Fibroblast of skin of back (primary cell): ENCODE measurements at places on chromosomes 5 and 9.

GRCh38 chr9:121673576-121673975 is 22.1 kb downstream of the DAB2IP start:
- DNase-seq, result no peak

DNA sequence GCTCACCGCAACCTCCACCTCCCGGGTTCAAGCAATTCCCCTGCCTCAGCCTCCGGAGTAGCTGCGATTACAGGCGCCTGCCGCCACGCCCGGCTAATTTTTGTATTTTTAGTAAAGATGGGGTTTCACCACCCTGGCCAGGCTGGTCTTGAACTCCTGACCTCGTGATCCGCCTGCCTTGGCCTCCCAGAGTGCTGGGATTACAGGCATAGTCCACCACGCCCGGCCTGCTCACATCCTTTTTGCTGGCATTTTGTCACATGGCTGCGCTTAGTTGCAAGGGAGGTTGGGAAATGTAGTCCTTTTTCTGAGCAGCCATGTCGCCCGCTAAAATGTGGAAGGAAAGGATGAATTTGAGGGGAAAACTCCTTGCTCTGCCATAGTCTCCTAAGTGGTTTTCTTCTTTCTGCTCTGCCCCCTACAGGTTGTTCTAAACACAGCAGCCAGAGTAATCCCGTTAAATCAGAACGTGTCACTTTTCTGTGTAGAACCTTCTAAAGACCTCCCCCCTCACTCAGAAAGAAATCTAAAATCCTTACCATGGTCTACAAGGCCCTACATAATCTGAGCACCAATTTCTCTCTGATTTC is 57.8 kb upstream of the HSPA9 start:
- DNase-seq, result peak; percentile 84

GRCh38 chr9:37284636-37285035 is 137.9 kb upstream of the GRHPR start:
- peak; percentile 90 for DNase-seq

GRCh38 chr9:13898957-13899356 is 415.0 kb downstream of the NFIB start:
- no peak for DNase-seq

DNA sequence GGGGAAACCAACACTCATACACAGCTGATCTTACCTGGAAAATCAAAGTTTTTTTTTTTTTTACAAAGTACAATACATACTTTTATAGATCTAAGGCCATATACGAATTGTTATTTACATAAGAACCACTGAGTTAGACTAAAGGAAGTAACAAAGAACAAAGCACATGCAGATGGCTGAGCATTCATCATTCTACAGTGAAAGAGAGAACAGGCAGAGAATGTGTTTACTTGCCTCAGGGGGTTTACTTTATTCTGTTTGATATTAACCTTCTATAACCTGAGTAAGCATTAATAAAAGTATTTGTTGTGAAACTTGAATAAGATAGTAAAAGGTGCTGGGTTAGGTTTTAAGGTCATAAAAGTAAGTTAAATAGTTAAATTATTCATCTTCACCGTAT is 54.7 kb downstream of the SLC38A9 start:
- no peak for DNase-seq

DNA sequence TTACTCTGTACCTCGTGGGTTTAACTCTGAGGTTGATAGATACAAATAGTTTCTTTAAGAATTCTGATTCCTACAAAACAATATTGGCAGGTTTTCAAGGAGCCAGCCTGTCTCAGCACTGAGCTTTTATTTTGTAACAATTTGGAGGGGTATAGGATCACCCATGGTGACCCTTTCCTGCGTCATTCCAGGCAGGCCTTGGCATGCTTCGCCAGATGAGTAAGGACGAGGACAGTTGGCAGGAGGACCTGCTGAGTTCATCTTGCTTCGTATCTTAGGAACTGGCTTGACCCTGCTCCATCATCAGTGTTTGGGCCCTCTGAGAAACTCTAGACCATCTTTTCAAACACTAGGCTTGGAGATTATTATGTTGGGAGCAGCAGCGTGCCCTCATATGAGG is 17.9 kb downstream of the ZNF462 start:
- no peak for DNase-seq
